ENCODE measurements at places on chromosomes 4 and X.

GRCh38 chr4:145279122-145279960, 99.0 kb upstream of the OTUD4 start:
- no peak for DNase-seq

- no peak for DNase-seq
These were observed 42.4 kb downstream of the MSX1 start for GRCh38 chr4:4901877-4902276.

DNA sequence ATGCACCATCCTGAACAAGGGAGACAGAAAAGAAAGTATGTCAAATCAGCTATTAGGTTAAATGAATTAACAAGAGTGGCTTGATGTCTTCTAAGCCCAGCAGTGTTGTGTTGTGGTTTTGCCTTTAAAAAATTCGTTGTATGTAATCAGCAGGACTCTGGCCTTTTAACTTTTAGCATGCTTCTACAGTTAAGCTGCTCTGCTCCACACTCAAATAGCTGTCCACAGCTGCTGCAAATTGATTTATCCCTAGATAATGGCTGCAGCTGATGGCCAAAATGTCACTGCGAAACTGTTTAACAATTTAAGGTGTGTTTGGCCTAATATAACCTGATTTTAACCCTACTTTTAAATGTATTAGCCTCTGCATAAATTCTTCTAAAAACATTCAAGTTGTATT, 85.8 kb downstream of the CXXC4 start:
- DNase-seq: no peak

- peak; percentile 95 for DNase-seq
These were observed 9.2 kb downstream of the GUCY1A1 start for GRCh38 chr4:155675709-155676429.

- no peak for DNase-seq
These were observed 26.7 kb upstream of the SLC2A9 start for GRCh38 chr4:10047967-10048366.

- DNase-seq: no peak
These were observed 63.4 kb downstream of the SLC9A7 start for GRCh38 chrX:46695491-46695890.

- peak; percentile 11 for DNase-seq
These were observed at the start of gene ZCCHC12 for GRCh38 chrX:118823263-118824172. ZCCHC12 (plus strand) TSS chrX:118823824; CDS start chrX:118825245, 1,421 bp downstream.

GRCh38 chr4:168509786-168510185, 12.9 kb downstream of the PALLD start:
- DNase-seq: peak; percentile 100

GRCh38 chr4:13322681-13323101, 161.4 kb downstream of the RAB28 start:
- no peak for DNase-seq

- DNase-seq: no peak
These were observed 74.7 kb upstream of the GATB start for GRCh38 chr4:151835467-151835866.

DNA sequence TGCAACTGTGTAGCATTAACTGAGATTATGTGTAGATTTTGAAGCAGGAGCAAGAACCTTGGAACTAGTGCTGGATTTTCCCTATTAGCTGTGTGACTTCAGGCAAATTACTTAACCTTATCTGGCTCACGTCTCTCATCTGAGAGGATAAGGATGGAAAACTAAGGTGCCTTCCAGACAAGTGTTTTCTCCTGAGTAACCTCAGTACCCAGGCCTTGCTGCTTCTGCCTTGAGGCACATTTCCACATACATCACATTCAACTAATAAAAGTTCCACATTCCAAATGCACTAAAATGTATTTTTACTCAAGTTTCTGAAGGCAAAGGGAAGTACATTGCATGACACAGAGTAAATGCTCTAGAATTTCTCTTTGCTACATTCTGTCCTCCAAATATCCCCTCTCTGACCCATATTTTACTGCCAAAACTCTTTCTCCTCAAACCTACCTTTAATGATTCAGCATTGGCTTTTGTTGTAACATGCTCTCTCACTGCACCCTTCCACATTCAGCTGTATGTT, 195.4 kb upstream of the ADGRL3 start:
- DNase-seq: no peak

- no peak for DNase-seq
These were observed 67.7 kb upstream of the PGRMC2 start for GRCh38 chr4:128355305-128355704.

DNA sequence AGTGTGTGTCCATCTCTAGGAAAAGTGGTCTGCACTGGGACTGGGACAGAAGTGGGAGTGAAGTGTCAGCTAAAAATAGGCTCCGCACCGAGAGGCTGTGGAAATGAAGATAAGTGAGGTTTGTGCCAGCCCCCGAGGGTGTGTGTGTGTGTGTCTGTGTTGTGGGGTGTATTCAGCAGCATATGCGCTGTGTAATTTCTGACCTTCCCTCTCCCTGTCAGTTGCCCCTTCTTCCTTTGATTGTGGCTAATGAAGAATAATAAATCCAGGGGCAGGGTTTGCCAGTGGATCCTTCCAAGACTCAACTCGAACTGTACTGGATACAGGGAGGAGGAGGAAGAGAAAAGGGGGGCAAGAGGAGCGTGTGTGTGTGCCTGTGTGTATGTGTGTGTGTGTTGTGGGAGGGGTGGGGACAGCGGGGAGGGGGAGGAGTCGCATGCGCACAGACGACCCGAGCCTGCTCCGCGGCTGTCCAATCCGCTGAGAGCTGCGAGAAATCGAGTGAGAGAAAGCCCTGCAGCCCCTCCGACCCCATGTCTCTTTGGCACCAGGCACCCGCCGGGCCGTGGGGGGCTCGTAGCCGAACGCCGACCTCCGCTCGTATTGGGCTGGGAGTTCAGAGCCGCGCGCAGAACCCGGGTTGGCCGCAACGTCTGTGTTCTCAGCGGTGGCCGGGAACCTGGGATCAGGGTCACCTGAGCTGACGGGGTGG, 916 bp upstream of the POU4F2 start:
- DNase-seq: no peak

- DNase-seq: no peak
These were observed 46.2 kb downstream of the SEL1L3 start for GRCh38 chr4:25816591-25817058.

- DNase-seq: peak; percentile 9
These were observed 30.4 kb downstream of the KIT start for GRCh38 chr4:54687887-54688841.

DNA sequence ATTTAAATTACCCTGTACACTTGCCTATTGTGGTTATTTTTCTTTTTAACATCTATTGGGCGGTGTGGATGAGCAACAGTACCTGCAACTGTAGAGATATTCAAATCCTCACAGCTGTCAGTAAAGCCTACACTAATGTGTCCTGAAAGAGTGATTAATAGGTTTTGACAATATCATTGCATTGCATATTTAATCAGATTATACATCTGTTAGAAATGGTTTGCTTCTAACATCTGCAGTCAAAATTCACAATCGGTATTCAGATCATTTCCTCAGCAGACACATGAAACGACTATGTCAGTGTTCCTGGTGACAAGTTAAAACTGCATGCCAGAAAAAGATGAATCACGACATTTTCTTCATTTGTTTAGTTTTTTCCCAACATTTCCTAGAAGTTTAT, 254.6 kb upstream of the EPHA5 start:
- no peak for DNase-seq

- DNase-seq: no peak
These were observed 11.0 kb downstream of the PGM2 start for GRCh38 chr4:37837446-37837845.

- DNase-seq: no peak
These were observed 276.3 kb upstream of the LDB2 start for GRCh38 chr4:17174751-17175150.

GRCh38 chr4:95167805-95168204, 381.0 kb downstream of the UNC5C start:
- peak; percentile 62 for DNase-seq

DNA sequence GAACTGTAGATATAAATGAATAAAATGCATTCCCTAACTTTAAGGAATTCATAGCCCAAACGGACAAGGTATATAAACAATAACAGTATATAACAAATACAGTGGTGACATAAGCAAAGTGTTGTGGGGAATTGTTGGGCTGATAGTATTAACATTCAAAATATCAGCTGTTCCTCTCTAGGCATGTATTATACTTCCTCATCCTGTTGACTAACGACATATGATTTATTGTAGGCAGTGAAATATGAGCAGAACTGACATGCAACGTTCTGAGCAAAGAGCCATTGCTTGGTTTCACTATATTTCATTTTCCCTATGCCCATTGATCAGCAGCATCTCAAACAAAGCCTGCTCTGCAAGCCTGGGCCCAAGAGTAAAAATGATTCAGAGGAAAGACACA, 143.9 kb downstream of the PTCHD1 start:
- DNase-seq: no peak

DNA sequence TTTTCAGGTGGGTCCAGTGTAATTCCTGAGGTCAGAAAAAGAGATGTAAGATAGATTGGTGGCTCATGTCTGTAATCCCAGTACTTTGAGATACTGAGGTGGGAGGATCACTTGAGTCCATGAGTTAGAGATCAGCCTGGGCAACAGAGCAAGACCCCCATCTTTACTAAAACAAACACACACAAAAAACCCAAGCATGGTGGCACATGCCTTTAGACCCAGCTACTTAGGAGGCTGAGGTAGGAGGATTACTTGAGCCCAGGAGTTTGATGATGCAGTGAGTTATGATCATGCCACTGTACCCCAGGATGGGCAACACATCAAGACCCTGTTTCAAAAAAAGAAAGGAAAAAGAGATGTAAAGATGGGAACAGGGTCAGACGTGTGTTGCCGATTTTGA, 857.4 kb upstream of the NDST4 start:
- DNase-seq: no peak

DNA sequence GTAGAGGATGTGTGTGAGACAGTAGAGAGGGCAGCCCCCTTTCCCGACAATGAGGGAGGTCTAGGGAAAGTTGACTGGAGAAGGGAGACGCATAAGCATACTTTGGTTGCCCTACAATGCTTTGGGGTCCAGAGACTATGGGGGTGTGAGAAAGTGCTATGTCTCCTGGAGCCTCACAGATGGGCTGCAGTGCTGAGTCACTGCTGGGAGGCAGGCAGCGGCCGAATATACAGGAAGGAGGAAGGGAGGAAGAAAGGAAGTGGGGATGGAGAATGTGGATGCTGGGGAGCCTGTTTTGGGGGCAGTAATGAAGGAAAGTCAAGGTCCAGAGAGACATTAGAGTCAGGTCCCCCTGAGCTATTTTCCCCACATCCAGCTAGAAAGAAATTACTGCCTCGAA, 12.7 kb downstream of the DRP2 start:
- no peak for DNase-seq

DNA sequence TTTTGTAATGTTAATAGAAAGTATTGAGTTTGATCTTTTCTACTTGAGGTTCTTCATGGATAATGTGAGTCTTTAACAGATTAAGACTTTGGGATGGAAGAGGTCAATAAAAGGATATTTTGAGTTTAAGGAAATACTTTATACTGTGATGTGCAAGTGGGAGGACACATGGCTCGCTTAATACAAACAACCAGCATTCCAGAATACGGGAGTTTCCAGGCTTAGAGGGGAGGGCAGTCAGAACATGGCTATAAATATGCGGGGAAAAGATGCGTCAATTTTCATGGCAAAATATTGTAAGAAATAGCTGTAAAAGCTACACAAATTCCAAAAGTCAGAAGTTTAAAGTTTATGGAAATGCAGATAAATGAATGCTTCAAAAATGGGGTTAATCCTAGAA, 192.3 kb downstream of the AASDH start:
- DNase-seq: no peak

GRCh38 chr4:115844180-115844579, 730.8 kb upstream of the NDST4 start:
- no peak for DNase-seq

DNA sequence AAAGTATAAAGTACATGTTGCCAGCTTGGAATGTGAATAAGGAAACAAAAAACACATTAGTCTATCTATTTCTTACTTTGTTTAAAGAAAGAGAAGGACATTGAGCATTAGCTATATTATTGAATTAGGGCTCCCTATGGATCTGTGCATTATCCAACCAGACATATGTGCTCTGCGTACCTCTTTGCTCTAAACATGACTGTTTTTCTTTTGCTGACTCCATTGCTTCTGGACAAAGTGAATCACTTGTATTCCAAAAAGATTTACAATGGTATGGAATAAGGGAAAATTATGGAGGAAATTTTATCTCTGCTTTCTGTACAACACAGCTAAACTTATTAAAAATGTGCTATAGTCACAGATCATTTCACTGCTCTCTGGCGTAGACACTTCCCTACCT, 727.8 kb upstream of the LCORL start:
- DNase-seq: no peak

DNA sequence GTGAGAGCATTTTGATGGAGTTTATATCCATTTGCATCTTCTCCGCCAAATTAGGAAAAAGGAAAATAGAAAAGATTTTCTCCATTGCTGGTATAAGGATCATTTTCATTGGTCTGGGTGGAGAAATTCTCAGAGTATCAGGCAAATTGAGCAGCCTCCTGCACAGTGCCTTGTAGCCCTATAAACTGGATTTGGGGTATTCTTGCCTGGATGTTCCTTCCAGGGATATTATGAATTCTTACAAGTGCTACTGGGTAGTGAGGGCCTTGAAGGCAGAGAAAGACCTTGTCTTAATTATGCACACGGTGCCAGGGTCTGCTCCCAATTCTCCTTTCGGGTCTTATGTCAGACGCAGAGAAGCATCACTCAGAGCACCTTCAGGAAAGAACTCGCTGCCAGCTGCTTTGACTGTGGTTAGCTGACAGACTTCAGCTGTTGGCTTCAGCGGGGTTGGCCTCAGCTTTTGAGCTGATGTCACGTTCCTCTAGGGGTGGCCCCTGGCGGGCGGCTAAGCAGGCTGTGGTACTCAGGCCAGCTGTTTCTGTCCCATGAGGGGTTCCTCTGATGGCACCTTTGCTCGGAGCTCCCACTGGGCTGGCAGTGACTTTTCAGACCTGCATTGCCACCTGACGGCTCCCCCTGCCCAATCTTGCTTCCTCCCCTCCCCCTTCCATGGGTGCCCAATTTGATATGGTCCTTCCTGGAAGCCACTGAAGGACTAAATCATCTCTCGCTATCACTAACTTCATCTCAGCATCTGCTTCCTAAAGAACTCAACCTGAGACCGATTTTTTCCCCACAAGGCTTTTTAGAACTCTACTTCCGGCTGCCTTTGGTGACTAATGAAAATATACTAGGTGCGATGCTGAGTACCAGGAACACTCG, 519.5 kb downstream of the BCOR start:
- DNase-seq: no peak

- DNase-seq: peak; percentile 63
These were observed 19.5 kb upstream of the NFXL1 start for GRCh38 chr4:47933840-47934239.

- DNase-seq: no peak
These were observed 12.0 kb downstream of the CYP4V2 start for GRCh38 chr4:186203406-186203805.

DNA sequence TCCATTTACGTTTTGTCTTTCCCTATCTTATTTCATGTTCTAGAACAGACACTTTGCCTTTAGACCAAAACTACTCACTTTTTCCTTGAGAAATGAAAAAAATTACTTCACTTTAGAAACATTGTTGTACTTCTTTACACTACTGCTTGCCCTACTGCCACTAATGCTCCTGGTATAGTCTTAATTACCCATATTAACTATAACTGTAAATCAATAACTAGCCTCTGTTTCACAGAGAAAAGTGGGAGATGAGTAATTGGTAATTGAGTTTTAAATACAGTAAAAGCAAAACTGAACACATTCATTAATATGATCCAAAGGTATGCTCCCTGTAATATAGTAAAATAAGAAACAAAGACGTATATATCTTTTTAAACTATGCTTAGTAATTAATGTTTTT, 111.1 kb upstream of the JADE1 start:
- no peak for DNase-seq
